ENCODE measurements at places on chromosomes 7 and 10.
A peak's percentile ranks its signal among the peaks of the same experiment; 100 is the strongest.

- DNase-seq, result no peak
Measured at GRCh38 chr7:19117870-19118608, 603 bp upstream of the TWIST1 start.

- DNase-seq, result no peak
Measured at GRCh38 chr10:88227342-88228018, 355.6 kb downstream of the RNLS start.

- DNase-seq, result no peak
Measured at GRCh38 chr7:2109251-2109872, 123.4 kb downstream of the MAD1L1 start.

DNA sequence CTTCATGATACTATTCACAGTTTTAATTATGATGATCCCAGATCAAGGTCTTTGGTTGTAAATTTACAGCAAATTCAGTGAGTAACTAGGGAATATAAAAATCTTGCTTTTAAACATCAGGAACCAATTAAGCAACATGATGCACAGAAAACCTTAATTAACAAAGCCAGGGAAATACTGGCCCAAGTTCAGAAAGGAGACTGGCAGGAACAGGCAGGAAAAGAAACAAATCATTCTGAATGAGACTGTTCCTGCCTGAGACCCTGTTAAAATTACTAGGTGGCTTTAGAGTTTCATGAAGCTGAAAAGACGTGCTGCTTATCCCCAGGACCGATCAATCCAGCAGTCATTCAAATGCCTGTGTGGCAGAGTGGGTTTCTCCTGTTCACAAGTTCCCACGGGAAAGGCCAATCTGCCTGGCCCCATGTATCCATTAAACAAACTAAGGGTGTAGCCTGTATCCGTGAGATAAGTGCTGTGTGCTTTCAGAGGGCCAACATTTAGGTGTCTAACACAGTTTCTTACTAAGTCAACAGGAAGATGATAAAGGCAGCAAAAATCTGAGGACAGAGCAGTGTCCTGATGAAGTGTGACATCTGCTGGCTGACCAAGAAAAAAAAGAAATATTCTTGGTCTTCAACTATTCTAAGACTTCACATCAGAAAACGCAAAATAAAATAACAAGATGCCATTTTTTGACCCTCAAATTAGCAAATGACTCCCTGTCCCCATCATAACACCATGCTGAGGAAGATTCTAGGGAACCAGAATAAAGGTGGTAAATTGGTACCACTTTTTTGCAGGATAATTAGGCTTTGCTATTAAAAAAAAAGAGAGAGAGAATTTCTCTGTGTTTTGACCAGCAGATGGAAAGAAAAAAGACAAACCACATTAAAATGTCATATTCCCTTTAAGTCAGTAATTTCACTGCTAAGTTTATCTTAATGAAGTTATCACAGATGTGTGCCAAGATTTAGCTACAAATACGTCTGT lies 34.2 kb downstream of the PUS7 start:
- DNase-seq, result no peak

- DNase-seq, result no peak
Measured at GRCh38 chr10:21238044-21238443, 287.4 kb downstream of the SKIDA1 start.

DNA sequence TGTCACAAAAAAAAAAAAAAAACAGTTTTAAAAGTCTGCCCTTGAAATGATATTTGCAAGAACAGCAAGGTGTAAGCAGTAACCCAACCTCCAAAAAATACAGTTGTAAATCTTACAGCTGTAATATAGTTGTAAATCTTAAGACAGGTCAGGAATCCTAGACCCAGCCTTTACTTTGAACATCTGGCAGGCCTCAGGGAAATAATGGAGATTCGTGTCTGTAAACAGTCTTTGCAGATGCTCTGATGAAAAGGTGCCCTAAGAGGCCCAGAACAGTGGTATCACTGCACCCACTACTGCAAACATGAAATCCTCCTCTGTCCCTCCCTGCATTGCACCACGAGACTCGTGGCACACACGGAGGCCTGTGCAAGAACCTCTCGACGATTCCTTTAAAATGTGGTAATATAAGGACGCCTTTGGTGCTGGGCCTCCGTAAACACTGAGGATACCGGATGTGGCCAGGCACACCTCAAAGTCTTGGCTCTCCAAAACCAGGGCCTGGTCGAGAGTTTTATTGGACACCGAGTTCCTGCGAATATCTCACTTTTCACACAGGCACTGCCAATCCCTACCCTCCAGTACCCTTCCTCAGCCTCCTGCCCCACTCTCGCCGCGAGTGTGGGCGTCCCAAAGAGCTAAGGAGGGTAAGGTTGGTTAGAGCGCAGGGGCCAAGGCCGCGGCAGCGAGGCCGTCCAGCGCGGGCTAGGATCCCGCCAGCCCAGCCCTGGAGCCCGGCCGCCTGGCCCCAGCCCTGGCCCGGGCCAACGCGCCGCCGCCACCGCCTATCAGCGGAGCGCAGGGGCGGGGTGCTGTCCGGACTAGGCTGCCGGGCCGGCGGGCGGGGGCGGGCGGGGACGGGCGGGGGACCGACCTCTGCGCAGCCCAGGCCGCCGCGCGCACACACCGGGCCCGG lies at the start of gene REEP3:
TSS of gene REEP3 (plus strand) at position 902 of the 916 bp plus-strand sequence. CDS start 145 bp downstream, outside the sequence.
- DNase-seq, result peak; percentile 18

DNA sequence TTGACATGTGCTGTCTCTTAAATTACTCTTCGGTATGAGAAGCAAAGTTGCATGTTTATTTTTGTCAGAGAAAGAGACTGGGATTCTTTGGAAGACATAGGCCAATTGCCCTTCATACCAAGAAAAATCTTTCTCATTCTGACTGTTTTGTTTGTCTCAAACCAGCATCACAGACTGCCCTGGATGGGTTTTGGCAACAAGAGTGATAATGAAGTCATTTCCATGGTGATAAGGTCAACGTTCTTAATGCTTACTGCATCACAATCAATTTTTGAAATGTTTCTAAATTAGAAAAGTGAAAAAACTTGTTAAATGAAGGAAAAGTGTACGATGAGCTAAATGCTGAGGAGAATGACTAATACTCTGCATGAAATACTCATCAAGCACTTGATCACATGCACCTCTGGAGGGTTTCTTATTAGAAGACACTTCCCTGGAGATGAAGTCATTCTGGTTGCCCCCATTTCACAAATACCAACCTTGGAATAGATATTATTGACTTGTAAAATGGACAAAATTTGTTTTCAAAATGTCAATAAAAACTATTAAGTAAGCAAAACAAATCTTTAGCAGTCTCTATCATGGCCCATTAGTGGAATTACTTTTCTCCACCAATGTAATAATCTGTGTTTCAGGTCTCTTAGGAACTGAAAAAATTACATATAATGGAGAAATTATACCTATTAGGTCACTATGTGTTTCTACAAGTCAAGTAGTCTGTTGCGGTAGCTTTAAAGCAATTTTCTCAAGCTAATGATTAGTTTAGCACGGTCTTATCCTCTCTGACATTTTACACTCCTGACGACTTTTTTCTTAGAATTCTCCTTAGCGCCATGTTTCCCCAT lies 19.9 kb upstream of the SEC61G start:
- DNase-seq, result no peak

GRCh38 chr10:21950566-21950965 lies 53.0 kb downstream of the DNAJC1 start:
- DNase-seq, result no peak

DNA sequence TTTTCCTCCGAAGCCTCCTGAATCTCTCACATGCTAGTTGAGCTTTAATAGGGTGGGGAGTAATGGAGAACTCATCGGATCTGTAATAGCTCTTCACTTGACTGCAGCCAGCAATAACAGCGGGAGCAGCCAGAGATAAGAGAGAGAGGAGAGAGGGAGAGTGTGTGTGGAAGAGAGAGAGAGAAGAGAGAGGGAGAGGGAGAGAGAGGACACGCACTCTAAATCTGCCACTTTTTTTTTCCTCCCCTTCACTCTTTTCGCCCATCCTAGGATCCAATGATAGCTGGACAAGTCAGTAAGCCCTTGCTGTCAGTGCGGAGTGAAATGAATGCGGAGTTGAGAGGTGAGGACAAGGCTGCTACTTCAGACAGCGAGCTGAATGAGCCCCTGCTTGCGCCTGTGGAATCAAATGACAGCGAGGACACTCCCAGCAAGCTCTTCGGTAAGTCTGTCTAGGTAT lies 107.9 kb downstream of the POU6F2 start:
- no peak for DNase-seq

All from activated T-cell treated with anti-CD3 and anti-CD28 coated beads for 1 hour (primary cell).